ENCODE measurements at places on chromosomes 7 and 10.

DNA sequence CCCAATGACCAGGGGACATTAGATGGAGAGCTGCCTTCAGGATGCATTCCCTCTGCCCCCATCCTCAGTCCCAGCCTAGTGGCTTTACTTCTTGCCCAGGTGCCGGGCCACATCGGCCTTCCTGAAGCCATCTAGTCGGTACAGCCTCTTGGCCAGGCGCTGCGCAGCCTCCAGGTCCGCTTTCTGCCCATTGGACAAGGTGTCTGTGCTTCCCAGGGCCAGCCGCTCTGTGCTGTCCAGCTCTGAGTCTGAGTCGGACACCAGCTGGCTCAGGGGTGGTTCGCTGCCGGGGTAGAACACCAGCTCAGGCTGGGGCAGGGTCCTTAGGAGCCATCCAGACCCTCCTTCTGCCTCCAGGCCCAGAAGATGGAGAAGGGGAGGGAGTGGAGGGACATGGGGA is 6.3 kb downstream of the PSD start:
- DNase-seq: no peak

DNA sequence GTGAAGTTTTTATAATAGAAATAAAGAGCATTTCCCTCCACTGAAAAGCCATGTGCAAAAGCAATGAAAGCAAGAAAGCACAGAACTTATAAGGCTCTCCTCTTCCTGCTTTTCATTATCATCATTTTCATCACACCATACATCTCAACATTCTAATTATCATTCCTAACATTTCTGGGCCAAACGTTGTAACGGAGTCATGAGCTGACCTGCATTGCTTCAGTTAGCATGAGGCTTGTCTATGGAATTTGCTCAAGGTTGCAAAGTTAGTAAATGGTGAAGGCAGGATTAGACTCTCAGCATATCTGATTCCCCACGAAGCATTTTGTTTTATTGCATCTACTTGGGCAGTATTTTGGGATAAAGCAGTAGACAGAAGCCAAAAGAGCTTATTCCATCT is 11.4 kb downstream of the SCIN start:
- DNase-seq: no peak

- DNase-seq: no peak
Observed at GRCh38 chr10:8513155-8514147, 459.0 kb downstream of the GATA3 start.

GRCh38 chr10:84097787-84098353 is 41.4 kb upstream of the GHITM start:
- DNase-seq: peak; percentile 9

GRCh38 chr10:69497611-69498390 is 46.5 kb downstream of the TSPAN15 start:
- no peak for DNase-seq

DNA sequence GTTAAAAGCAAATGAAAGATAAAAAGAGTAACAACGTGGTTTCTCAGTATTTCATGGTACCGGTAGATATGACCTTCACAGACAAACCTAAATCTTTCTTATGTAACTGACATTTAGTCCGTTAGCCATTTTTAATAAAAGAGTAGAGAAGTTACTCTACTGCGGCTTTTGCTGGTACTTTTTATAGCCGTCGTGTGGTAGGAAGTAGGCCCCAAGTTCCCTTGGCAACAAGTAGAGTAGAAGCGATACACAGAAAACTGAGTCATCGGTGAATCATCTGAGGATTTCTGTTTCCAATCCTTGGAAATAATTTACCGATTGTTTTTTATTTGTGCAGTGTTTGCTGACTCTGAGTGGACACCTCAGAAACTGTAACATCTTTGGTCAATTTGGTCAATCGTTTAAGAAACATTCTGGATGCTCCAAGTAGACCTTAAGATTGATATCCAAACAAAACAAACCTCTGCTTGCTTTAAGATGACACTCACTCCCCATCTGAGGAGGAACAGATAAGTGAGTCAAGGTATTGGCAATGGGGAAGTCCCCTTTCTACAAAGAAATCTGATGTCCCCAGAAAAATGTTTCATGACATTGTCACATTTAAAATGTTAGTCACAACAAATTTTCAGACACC is 63.9 kb upstream of the AHR start:
- DNase-seq: peak; percentile 95

- peak; percentile 46 for DNase-seq
Observed at GRCh38 chr10:99396471-99396870, 34.0 kb downstream of the GOT1 start.

GRCh38 chr7:35251606-35252310 is 2.1 kb downstream of the TBX20 start:
- no peak for DNase-seq

DNA sequence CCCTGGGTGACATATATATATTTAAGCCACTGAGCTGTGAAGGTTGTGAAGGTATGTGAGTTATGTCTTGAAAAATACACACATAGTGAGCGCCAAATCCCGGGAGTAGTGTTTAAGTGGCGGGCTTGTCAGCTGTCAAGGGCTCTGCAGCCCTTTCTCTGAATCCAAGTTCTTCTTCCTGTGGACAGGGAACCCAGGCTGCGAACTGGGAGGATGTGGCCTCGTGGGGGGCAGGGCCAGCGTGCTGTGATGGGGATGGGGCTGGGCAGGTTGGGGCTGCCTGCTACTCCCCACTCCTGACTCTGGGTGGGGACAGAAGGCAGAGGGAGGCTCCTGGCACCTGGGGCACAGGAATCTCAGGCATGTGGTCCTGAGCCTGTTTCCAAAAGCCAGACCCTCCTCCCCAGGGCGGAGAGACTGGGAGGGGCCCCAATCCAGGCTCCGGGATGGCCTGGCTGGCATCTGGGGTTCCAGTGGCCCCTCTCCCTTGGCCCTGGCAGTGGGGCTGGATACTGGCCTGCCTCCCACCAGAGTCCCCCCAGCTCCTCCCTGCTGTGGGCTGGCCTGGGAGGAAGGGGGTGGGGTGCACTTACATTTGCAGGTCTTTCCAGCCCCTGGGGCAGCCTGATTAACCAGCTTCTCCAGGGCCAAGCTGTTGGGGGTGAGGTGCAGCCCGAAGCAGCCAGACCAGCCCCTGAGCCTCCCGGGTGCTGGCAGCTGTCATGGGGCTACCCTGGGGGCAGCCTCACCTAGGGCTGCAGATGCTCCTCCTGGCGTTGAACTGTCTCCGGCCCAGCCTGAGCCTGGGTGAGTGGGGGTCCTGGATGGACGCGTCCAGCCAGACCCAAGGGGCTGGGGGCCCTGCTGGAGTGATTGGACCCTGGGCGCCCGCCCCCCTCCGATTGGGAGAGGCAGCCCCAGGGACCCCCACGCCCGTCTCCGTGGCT is at the start of gene UPK3B:
TSS of gene UPK3B (plus strand) at position 622 of the 947 bp plus-strand sequence. CDS start at position 723, 101 bp downstream.
- peak; percentile 26 for DNase-seq

DNA sequence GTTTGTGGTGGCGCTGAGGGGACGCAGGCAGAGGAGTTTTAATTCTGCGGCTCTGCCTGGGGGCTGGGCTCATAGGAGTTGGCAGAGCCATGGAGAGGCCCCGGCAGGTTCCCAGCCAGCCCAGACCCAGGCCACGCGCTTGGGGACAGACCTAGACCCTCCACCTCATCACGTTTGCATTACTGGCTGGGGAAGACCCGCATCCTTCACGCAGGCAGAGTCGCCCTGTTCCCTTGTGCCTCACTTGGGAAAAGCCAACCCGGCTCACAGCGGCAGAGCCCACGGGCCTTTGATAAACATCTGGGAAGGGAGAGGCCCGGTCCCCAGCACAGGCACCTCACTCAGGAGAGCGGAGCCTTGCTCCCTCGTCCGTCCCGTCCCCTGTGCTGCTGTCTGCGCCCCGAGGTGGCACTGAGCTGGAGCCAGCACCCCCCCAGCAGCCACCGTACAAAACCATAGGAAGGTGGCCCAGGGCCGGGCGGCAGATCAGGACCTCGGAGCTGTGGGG is 112.8 kb downstream of the CYTH3 start:
- no peak for DNase-seq

GRCh38 chr10:11975795-11976194 is 66.8 kb downstream of the UPF2 start:
- DNase-seq: no peak

- DNase-seq: no peak
Observed at GRCh38 chr10:66552331-66552730, 373.5 kb upstream of the LRRTM3 start.

DNA sequence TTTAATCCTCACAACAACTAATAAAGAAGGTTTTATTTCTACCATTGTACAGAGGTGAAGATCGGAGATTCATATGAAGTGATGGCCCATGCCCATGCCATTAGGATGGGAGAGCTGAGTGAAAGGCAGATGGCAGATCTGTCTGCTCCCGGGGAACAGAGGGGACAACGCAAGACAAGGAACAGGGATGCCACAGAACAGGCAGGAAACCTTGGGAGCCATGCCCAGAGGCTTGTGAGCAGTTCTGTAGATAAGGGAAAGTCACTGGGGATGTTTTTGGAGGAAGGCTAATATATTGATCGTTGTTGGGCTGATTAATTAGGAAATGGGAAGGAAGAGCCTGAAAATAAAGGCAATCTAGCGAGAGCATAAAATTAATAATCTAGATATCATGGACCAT is 73.1 kb upstream of the ITGB1 start:
- DNase-seq: no peak

DNA sequence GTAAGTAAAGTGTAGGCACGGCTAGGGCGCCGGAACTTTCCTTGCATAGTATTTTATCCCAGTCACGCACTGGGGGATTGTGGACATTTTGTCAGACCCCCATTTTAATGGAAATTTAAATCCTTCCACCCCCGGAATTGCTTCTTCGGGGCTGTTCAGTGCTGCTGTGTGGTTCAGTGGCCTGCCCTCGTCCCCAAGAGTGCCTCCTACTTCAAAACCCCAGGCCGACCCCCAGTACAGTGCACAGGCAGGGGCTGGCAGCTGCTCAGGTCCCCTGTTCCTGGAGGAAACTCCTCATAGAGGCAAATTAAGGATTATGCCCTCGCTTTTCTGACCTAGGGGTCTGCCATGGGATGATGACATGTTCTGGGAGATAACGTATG is 94.5 kb downstream of the PTPRE start:
- no peak for DNase-seq

GRCh38 chr7:16923019-16923418 is 41.2 kb upstream of the AGR3 start:
- no peak for DNase-seq

- DNase-seq: no peak
Observed at GRCh38 chr7:16711730-16712129, 41.8 kb upstream of the TSPAN13 start.

DNA sequence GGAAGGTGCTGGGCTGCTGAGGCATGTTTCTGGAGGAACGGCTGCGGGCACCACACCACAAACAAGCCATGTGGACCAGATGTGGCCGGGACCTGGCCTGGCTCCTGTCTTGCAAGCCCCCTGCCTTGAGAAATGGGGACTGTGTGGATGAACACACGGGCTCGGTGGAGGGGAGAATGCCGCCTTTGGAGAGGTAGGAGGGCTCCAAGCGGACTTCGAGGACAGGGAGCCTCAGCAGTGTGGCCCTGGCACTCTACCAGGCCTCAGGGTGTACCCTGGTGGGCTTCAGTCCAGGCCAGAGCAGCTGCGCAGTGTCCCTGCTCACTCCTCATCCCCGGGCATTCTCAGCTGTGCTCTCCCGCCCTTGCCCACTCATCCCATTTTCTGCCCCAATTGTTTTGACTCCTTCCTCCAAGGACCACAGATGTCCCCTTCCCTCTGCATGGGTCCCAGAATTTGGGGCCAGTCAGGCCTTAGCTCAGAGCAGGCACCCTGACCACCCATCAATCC is 31.5 kb downstream of the PWWP2B start:
- DNase-seq: no peak

GRCh38 chr10:37713642-37714041 is 143.8 kb downstream of the ZNF248 start:
- no peak for DNase-seq

GRCh38 chr10:66940965-66941364 is 15.1 kb downstream of the LRRTM3 start:
- no peak for DNase-seq

Measured in fibroblast of skin of back (primary cell).